ENCODE measurements at places on chromosomes 1 and 21. TPM values are rescaled to one million over a fixed set of nuclear protein-coding genes. Genes with fewer than 3 reads are reported as not detected.

DNA sequence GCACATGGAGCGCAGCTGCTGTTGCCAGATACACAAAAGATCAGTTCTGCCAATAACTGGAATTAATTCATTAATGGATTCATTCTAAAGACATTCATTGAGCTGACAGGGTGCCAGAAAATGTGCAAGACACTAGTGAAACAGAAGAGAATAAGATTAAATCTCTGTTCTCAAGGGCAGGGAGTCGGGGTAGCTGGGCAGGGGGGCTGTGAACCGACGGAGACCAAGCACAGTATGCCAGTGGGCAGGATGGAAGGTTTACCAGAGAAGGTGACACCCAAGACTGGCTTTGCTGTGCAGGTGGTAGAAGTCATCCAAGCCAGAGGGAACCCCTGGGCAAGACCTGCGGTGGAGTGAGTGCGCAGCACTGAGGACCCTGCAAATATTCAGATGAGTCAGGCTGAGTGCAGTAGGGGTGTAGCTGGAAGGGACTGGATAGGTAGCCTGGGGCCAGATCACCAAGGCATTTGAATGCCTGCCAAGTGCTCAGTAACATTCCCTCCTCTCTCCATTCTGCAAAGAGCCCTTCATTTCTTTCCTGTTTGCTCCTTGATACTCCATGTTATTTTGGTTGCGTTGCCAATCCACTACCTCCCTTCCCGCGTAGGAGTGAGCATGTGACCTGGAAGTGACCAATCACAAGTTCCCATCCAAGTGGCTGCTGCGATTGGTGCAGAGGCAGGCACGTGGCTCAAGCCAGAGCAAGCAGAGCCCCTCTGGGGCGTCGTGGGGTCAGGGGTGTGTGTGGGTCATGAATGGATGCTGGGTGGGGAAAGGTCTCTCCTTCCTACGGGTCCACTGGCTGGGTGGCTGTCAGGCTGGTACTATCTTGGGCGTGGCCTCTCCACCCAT, 413.1 kb downstream of the PTPRU start:
- H3K4me1 ChIP-seq = no peaks in the 10 kb centered on the region
- no peaks in the 10 kb centered on the region for H3K36me3 ChIP-seq
- no peak overlapping the region for H3K4me3 ChIP-seq

GRCh38 chr21:33937931-33938339, 22.3 kb upstream of the ATP5PO start:
- H3K27ac ChIP-seq = no peak overlapping the region
- no peak for DNase-seq
- no peaks in the 10 kb centered on the region for H3K4me1 ChIP-seq
- H3K27me3 ChIP-seq = no peaks in the 10 kb centered on the region
- H3K36me3 ChIP-seq = no peaks in the 10 kb centered on the region
- H3K4me3 ChIP-seq = no peak overlapping the region

DNA sequence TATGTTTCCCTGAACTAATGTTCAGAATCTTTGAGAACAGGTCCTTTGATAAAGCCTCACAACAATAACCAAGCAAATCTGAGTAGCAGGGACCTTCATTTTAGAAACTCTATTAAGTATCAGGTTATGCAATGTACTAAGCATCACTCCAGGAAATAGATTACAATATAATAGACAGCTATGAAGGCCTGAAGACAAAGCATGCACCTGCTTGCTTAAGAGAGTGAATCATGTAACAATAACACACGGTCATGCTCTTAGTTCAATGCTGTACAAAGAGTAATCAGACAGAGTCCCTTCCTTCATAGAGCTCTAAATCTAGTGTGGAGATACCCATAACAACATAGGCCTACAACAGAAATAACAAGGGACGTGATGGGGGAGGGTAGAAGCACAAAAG, 8.1 kb upstream of the CMPK1 start:
- no peak for DNase-seq
- no peaks in the 10 kb centered on the region for H3K36me3 ChIP-seq
- no peak overlapping the region for H3K27ac ChIP-seq
- H3K4me1 ChIP-seq = no peaks in the 10 kb centered on the region
- H3K27me3 ChIP-seq = no peaks in the 10 kb centered on the region

LCE5A gene
- total RNA-seq = not detected

NBPF11 gene
- 13.8 TPM for total RNA-seq
